ENCODE measurements at places on chromosomes 12 and 14.

DNA sequence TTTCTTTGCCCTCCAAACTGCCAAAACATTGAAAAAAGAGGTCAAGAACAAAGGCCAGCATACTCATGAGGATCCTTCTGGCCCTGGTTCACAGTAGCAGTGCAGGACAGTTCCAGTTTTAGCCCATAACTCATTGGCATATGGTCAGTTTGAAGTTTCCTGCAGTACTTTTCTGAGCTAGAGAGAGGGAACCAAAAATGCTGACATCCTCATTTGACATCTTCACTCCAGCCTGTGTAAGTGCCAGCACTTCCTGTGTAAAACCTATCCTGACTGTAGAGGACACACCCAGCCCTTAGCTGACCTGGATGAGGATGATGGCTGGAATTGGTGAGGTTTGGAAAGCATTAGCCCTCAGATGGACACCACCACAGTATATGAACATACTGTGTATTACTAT lies 84.1 kb downstream of the FGD4 start:
- DNase-seq = no peak

GRCh38 chr12:94650143-94651056 lies at the start of gene TMCC3:
Gene TMCC3 (minus strand): TSS chr12:94650557. CDS start chr12:94650430, 127 bp downstream.
- DNase-seq = no peak

DNA sequence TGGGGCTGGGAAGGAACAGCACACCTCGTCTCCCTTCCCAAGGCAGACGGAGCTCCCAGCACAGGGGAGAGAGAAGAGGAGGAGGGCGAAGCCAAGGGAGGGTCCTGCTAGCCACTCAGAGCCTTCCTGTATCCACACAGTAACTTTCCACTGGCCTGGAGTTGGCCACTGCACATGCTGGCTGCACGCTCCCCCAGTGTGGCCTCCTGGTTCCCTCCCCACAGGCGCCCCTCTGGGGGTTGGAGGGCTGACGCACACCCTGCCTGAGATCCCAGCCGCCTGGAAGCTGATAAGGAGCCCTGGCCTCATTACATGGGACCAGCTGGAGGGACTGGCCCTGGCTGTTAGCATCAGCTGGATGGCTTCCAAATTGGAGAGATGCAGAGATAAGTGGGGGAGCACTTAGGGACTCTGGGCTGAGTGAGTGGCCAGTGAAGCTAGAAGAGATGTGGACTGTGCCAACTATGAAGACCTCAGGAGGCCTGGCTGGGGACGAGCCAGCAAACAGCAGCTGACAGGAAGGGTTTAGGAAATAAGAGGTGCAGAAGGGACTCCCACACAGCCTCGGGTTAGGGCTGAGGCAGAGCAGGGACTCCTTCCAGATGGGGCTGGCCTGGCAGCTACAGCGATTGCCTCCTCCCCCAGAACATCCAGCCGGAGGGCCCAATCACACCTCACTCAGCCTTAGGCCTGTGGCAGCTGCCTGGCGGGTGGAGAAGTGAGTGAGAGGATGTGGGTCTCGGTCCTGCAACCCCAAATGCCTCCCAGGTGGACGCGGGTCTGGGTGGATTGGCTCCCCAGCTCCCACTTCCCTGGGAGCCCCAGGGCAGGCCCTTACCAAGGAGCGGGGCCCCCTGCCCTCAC lies 26.3 kb upstream of the BCDIN3D start:
- peak; percentile 95 for DNase-seq

DNA sequence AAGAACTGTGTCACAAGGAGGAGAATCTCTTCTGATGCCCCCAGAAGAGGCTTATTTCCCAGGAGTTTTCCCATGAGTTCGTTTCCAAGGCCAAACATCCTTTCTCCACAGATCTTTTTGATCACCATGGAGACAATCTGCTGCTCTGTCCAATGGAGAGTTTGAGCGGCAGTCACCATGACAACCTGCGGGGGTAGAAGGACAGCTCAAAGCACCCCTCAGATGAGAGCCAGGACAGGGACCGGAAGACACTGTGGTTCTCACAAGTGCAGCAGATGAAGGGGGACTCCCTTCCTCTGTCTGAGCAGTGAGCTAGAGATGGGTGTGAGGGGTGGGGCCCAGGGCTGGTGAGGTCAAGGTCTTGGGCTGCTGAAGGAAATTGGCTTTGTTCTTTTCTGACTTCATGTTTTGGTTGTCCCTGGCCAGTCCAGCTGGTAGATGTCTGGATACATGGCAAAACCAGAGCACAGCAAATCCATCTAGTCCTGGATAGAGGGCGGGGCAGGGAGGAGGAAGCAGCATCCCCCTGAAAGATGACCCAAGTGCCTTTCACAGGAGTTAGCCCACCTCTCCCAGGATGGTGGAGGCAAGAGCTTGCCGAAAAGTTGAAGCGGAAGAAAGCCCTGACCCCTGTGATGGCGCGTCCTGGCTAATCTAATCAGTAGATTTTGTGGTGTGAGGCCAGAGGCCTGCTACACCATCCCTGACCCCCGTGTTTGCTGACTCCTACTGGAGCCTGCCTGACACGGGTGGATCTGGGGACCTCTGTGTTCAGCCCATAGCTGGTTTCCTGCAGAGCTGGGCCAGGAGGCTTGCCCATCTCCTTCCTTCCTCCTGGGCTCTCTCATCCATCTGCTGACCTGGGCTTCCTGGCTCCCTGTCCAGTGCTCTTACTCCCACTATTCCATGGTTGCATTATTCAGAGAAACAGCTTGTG lies 24.4 kb downstream of the DHRS2 start:
- no peak for DNase-seq

DNA sequence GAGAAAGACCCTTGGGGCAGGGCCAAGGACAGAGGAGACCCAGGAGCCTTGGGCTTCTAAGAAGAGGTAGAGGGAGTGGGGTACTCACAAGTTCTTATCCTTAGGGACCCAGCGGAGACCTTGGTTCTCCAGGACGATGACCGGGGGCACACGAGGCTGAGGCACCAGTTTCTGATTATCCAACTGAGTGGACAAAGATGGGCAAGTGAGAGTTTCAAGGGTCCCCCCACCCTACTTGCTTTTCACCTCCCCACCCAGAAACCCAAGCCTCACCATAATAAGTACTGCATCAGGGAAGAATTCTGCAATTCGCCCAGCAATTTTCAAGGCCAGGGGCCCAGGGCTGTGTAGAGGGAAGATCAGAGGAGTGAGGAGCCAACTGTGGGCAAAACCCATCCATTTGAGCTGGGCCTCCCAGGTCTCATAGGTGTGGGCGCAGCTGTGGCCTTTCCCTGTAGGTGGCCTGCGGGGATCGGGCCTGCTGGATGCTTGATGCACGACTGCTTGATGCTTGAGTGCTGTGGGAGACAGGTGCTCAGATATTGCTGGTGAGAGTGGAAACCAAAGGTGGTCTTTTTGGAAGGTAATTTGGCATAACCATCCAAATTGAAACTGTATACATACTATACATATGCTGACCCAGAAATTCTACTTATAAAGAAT lies 2.0 kb downstream of the EMC9 start:
- no peak for DNase-seq

- DNase-seq = no peak
These were observed 134.2 kb downstream of the ESRRB start for GRCh38 chr14:76510181-76510580.

DNA sequence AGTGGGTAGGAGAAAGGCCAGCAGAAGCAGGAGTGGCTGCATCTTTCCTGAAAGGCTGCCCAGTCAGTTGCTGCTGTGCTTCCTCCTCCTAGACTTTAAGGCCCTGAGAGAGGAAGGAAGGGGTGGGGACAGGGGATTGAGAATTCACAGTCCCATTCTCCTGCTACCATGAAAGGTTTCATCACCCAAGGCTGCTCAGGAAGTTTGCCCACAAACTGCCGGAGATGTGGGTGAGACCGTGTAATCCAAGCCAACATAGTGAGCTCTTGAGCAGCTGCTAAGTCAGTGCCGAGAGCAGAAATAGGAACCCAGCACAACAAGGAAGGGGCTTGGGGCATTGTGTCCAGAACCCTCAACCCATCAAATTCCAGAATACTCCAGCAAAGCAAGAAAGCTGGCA lies at the start of gene CTSG:
CTSG (minus strand) TSS at position 69 of the 400 bp plus-strand sequence; CDS start at position 42, 27 bp downstream.
- DNase-seq = no peak

GRCh38 chr12:92271341-92271740 lies 125.7 kb upstream of the BTG1 start:
- DNase-seq = no peak

DNA sequence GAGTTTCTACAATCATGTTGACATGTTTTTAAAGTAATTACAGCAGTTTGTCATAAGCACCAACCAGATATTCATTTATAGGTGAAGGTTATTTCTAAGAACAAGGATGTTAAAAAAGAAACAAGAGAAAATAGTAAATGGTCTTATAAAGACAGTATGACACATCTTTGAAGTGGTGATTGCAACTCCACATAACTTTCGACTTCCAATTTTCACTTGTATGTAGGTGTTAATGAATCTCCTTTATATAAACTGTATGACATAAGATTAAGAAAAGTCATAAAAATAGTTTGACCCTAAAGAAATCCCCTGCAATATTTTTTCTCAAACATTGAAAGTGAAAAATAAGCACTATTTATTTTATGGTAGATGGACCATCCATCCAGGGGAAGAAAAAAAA lies 144.8 kb upstream of the PTPRQ start:
- DNase-seq = no peak

GRCh38 chr14:83085136-83085535 lies 1551.5 kb upstream of the SEL1L start:
- no peak for DNase-seq

DNA sequence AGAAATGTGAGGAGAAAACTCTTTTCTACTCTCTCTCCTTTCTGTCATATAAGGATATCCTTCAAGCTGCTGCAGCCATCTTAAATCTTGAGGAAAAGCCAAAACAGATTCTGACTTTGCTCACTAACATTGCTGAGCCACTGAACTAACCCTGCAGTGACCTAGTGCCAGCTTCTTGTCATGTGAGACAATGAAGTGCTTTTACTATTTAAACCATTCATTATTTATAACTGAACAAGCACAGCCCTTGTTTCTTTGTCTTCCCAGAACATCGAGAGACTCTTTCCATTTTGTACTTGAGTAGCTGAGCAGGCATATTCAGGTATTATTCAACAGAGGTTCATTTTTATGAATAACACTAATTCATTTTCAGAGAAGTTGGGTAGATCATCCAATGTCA lies 455.0 kb upstream of the TMPO start:
- DNase-seq = no peak

DNA sequence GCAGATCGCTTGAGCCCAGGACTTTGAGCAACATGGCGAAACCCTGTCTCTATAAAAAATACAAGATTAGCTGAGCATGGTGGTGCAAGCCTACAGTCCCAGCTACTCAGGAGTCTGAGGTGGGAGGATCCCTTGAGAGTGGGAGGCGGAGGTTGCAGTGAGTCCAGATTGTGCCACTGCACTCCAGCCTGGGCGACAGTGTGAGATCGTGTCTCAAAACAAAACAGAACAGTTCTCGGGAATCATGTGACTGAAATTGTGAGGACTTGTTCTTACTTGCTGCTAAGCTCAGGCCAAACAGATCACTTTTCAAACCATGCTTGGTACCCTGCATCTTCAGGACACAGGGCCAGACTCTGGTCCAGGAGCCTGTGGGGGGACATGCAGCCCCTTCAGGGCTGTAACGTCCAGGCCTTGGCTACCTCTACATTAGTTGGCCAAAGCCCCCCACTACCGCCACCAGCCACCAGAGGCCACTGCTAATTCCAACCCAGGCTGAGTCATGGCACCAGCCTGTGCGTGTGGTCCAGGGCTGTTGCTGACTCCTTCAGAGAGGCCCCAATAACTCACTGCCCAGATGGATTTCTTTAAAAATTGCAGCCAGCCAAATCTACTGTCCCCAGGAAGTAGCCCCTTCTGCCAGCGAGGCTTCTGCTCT lies 33.4 kb upstream of the SYNDIG1L start:
- DNase-seq = peak; percentile 7

DNA sequence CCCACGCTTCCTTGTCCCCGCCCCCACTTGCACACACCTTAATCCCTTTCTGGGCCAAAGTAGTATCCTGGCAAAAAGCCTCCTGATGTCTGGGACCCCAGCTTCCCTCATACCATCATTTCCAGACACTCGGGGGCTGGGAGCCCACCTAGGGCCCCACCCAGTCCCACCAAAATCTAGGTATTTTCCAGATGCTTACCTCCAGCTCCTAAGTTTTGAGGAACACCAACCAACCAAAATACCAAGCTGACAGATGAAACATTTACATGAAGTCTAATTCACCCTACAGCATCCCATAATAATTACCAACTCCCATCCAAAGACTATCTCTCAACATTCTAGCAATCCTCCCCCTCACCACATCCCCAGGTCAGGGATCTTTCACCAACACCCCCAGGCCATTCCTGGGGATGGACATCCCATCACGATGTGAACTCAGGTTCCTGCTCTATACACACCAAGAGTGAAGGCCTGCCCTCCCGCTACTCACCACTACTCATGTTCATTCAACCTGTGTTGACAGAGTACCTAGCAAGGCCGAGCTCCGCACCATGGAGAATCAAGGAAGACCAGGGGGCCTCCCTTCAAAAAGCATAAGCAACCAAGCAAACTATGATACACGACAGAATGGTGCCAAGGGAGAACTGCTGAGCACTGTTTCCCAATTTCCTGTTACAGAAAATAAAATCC lies 1.6 kb upstream of the CHD4 start:
- DNase-seq = no peak

DNA sequence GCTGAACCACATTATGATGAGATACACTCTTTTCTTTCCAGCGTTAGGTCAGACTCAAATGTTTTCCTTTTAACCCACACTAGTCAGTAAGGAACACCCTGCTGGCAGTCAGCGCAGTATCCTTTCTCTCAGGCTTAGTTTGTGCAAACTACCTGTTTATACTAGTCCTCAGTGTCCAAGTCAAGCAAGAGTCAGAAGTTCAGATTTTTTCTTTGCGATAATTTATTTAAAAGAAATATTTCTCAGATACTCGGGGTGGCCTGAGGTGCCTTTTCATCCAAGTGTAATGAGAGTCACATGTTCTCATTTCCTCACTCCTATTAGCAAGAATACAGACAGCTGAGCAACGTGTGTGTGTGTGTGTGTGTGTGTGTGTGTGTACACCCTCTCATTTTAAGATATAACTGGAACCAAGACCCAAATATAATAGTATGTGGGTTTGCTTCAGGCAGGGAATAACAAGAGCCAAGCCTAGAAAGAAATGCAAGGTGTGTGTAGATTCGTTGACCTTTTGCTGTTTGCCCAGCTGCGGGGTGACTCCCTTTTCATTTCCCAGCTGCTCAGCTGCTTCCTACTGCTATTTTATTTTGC lies 182.7 kb downstream of the KICS2 start:
- DNase-seq = peak; percentile 28

Measured in retinal pigment epithelial cell (primary cell).